ENCODE measurements at places on chromosomes 1 and 21.

- no peak for ATAC-seq
These were observed 37.4 kb upstream of the BTG2 start for GRCh38 chr1:203267912-203268311.

GRCh38 chr1:153565529-153566374 is at the start of gene S100A2:
S100A2 (minus strand) TSS chr1:153565844; CDS start chr1:153563877, 1,967 bp downstream.
- no peak for ATAC-seq

DNA sequence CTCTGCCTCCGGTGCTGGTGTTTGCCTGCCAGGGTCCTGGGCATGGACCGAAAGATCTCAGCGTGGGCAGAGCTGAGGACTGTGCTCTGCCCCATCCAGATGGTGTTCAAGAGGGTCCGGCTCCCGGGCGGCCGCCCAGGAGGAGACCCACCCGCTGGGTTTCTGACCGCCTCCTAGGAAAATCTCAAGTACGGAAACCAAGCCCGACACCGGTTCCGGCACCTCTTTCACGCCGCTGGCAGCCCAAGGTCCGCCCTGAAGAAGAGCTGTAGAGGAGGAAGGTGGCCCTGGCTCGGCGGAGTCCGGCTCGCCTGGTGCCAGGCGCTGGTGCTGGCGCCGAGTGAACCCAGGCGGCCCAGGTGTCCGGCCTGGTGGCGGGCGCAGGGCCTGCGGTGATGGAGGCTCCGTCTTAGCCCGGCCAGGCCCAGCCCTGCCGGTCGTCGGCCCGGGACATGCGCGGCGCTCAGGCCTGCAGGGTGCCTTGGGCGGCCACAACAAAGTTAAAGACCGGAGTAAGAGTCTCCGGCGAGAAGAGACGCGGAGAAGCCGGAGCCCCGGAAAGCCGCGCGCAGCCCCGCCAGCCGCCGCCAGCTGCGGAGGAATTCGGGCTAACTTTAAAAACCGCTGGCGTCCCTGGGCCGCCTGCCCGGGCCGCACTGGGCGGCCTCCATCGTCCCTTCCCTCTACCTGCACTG is 1.5 kb downstream of the GRIK3 start:
- ATAC-seq, result no peak

GRCh38 chr1:198932351-198932991 is 293.6 kb downstream of the PTPRC start:
- no peak for ATAC-seq
